ENCODE measurements at places on chromosomes 6 and 20.

DNA sequence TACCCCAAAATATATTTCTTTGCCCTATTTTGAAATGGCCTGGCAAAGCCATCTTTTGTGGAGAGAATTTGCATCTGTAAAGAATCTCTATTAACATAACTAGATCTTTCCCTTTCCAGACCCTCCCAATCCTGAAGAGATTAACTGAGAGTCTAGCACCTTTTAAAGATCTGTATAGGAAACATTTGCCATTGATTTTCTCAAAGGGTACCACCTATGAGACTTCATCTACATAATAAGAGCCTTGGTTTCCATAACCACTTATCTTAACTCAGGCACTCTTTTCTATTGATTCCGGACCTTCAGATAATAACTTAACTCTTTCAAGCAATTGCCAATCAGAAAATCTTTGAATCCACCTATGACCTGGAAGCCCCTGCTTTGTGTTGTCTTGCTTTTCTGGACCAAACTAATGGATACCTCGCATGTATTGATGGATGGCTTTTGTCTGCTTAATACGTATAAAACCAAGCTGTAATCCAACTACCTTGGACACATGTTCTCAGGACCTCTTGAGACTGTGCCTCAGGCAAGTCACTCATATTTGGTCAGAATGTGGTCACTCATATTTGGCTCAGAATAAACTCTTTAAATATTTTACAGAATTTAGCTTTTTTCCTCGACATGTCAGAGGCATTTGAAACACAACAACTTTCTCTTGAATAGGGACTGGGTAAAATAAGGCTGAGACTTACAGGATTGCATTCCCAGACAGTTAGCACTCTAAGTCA is 31.4 kb downstream of the SLC22A2 start:
- DNase-seq, result no peak

GRCh38 chr20:38173237-38174156 is 8.4 kb upstream of the TGM2 start:
- DNase-seq, result no peak

DNA sequence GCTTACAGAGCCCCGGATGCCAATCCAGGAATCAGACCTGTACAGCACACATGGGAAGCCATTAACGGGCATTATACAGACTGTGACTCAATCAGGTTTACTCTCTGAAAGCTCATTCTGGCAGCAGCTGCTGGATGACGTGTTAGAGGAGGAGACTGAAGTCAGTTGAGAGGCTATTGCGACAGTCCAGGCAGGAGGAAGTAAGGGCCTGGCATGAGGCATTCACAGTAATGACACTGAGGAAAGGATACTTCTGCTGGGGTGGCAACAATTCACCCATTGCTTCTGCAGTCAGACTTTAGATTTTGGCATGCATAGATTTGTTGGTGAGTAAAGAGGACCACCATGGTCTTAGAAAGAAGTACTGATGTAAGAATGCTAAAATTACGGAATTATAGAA is 151.0 kb upstream of the HEY2 start:
- DNase-seq, result no peak

- DNase-seq, result no peak
Measured at GRCh38 chr20:47784599-47785310, 526 bp downstream of the SULF2 start.

DNA sequence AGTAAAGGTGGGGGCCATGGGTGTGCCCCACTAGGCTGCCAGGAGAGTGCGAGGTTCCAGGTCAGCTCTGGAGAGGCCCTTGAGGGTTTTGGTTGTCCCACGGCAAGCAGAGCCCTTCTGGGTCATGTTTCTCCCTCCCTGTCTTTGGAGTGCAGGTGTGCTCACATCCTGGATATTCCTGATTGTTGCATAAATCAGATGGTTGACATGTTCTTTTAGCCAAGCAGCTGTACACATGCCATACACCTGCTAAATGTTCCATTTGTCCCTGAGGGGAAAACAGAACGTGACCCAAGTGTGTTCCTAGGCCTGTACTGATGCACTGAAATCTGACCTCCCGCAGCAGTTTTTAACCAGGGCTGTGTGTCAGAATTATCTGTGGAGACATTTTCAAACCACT is 77.5 kb upstream of the BEND3 start:
- no peak for DNase-seq

DNA sequence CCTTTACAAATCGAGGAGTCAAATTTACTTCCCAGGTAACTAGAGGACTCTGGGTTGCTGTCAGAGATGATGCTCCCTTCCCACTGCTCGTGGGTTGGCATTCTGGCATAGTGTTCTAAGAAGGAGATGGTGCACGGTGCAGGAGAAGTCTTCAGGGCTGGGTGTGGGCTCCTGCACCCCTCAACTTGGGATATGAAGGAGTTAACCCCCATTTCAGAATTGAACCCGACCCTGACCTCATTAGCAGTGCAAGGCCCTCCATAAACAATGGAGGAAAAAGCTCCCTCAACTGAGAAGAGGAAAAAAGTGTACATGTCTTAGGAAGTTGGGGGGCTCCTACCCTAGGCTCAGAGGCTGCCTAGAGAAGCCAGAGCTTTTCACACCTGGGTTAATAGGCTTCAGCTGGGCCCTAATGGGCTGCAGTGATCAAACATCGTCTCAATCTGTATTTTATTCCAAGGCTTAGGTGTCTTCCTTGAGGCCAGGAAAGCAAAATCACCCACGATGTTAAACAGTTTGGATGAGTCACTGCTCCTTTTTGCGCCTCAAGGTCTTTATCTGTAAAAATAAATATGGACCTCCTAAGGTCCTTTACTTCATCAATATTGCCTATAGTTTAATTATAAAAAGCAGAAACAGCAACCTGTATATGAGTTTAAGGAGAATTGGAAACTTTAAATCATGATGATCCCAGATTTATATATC is 29.4 kb downstream of the TFAP2B start:
- DNase-seq, result no peak

GRCh38 chr6:31418251-31418650 is 14.9 kb downstream of the MICA start:
- DNase-seq, result no peak

DNA sequence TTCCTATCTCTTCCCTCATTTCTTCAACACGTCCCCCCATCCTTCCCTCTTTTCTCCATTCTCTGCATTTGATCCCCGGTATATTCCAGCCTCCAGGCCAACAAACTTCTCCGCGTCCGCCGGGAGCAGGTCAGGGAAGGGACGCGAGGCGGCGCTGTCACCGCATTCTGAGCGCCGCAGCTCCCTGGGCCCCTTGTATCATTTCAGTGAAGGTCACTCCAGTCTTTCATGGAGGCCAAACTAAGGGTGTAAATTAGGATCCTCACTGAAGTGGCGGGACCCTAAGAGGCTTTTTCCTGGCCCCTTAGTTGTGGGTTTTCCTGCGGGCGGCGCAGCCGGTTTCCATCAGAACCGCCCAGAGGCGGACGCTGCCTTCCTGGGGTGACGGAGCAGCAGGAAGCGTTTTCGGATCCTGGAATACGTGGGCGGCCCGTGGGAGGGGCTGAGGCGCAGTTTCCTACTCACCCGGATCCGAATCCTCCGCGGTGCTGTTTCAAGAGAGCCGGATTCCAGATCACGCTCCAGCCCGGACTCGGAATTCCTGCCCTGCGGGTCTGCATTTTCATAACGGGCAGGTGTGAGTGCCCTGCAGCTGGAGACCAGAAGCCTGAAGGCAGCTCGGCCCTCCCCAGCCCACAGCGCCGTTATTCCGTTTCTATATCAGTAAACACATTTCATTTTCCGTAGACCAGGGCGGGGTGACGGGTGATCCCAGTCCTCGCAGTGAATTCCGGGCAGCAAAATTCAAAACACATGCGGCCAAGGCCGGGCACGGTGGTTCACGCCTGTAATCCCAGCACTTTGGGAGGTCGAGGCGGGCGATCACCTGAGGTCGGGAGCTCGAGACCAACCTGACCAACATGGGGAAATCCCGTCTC is 3.6 kb upstream of the MICA start:
- DNase-seq, result peak; percentile 49
